ENCODE measurements at places on chromosomes 2 and 18.

DNA sequence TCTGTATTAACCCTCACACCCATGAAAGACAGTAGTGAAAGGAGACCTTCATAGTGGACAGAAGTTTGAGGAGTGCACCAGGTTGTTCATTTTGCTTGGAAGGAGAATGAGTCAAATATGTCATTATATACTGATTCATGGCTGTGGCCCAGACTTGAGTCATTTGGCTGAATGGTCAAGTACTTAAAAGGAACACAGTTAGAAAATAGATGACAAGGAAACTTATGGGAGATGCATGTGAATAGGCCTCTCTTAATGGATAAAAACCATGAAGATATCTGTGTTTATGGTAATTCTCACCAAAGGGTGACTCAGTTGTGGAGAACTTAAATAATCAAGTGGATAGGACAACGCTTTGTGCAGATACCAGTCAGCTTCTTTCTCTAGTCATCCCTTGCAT, 524.7 kb upstream of the CNTNAP5 start:
- DNase-seq, result no peak

GRCh38 chr2:128347171-128347558, 28.5 kb upstream of the HS6ST1 start:
- DNase-seq, result no peak

- DNase-seq, result no peak
Measured at GRCh38 chr18:31828613-31829012, 67.9 kb upstream of the SLC25A52 start.

DNA sequence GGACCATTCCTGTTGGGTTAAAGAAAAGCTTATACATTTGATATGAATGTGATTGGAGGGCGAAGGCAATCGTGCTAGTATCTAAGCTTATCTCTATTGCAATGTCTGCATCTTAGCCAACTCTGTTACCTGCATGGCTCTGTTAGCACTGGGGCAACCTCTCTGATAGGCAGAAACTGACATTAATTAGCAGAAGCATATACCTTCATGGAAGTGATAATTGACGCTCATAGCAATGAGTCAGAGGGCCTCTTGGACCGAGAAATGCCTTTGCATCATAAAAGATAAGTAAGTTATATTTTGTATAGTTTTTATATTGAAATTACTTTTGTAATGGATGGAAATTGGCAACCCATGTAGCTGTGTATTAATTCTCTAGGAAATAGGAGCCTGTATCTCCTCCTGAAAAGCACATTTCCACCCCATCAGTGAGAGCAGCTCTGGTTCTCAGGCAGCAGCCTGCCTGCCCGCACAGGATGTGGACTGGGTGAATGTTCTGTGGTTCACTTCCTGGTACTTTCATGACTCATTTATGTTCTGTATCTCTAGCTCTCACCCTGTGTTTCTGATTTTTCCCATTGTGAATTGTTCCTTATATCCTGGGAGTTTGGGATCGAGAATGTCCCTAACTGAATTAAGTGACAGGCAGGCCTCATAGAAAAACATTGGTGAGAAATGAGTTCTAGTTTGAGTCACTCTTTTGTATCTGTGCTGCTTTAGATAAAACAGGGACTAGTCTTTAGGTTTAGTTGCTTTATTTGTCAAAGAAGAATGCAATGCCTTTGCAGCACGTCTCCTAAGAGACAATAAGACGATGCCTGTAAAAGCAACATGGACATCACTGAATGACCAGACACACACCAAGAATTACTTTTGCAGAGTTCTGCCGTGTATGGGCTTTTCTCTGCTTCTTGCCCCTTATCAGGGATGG, 344.9 kb downstream of the DCDC2C start:
- no peak for DNase-seq

DNA sequence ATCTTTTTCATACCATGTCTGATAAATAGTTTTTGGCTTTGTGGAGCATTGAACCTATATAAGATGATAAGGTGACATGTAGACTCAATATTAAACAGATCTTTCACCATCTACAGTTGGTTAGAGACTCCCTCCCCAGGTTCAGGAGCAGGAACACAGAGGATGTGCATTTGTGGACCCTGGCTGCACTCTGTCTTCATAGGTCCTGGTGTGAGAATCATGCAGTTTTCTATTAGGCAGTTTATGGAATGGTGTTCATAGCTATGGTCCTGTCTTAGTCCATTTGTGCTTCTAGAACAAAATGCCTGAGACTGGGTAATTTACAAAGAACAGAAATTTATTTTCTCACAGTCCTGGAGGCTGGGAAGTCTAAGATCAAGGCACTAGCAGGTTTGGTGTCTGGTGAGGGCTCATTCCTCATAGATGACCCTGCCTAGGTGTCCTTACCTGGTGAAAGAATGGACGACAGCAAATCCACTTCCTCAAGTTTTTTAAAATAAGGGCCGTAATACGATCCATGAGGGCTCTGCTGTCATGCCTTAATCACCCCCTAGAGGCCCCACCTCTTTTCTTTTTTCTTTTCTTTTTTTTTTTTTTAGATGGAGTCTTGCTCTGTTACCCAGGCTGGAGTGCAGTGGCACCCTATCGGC, 35.3 kb upstream of the FAM98A start:
- DNase-seq, result no peak

DNA sequence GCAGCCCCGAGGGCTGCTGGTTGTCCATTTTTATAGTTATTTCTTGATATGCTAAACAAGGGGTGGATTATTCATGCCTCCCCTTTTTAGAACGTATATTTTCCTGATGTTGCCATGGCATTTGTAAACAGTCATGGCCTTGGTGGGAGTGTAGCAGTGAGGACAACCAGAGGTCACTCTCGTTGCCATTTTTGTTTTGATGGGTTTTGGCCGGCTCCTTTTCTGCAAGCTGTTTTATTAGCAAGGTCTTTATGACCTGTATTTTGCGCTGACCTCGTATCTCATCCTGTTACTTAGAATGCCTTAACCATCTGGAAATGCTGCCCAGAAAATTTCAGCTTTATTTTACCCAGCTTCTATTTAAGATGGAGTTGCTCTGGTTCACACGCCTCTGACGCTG, 825.8 kb upstream of the CDH2 start:
- DNase-seq, result no peak

DNA sequence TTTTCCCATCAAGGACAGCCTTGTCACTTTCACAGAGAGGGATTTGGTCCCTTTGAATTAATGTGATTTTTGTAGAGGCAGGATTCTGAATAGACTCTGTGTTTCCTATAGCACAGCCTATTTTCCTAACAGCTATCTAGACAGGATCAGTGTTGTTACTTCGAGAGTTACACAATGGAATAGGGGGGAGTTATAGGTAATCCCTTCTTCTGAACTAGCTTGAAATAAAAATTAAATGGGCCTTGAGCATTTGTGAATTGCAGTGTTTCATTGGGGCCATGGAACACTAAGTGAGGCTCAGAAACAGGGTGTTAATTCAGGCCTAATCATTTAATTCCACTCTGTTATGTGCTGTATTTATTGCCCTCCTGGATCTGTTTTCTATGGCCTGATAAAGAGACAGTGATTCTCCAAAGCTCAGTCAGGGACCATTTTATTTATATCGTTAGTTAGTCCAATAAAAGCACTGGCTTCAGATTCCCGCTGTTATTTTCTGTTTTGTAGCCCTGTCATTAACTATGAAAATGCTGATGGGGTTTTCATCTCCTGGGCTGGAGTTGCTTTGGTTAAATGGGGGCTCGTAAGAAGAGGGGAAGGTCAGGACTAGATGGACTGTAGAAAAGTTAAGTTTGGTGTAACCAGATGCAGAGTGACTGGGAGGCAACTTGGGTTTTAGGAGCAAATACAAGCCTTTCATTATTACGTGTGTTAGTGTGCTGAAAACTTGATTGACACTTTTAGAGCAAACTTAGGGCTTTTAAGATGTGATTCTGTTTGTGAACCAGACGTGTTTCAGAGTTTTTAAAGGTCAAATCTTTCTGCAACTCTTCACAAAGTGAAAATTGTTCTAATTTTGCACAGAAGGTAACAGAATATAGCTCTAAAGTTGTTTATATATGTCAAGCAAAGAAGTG, 461.0 kb upstream of the HNRNPA3 start:
- no peak for DNase-seq

DNA sequence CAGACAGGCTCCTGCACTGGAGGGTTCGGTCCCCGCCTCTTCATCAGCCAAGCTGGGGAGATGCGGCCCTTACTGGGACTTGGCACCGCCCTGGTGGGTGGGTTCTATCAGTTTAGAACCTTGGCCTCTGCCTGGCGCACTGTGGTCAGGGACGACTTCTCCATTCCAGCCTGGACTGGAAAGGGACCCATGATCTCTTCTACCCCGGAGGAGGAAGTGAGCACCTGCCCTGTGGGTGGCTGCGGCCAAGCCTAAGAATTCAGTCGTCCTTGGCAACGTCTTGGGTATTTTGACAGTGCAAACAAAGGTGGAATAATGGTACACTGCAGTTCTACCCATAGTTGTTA, 106.9 kb upstream of the CD302 start:
- DNase-seq, result no peak

GRCh38 chr2:19700861-19701585, 200.8 kb downstream of the TTC32 start:
- DNase-seq, result no peak

- no peak for DNase-seq
Measured at GRCh38 chr2:29821591-29821990, 99.8 kb downstream of the ALK start.

- no peak for DNase-seq
Measured at GRCh38 chr18:12376034-12376753, 833 bp downstream of the AFG3L2 start.

- no peak for DNase-seq
Measured at GRCh38 chr2:234394450-234394849, 102.4 kb downstream of the ARL4C start.

- DNase-seq, result no peak
Measured at GRCh38 chr2:217790681-217791392, 212.0 kb downstream of the TNS1 start.

DNA sequence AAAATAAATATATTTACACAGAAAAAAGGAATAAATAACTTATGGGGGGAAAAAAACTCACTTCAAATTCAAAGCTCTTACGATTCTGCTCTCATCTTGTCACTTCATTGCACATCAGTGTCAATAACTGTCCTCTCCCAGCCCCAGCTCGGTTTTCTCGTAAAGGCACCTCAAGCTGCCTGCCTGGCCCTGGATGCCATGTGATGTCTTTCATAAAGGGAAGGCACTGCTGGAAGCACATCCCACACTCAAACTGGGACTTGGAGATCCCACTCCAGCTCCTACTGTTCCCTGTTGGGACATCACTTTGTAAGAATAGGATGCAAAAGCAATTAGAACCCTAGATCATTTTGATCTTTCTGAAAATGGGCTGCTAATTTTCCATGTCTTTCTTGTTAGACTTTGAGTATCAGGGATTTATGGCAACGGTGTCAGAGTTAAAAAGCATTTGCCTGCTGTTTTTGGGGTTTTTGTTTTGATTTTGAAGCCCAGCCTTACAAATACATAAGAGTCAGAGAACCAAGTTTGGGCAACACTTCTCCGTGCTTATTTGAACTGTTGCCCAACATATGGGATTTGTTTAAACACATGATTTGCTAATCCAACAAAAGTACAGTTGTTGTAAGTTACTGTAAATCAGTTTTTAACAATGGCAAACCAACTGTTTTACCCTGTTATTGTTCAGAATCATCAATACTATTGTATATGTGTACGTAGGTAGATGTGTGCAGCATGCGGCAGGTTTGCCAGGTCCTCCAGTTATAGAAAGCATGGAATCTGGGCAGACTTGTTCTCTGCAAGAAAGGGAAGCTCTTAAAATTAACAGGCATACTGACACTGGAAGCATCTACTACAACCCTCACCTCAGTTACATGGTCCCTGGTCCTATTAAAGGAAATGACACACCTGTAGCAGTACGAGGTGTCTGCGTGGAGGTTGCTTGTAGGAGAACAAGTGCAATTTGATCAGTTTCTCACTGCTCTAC, 20.6 kb downstream of the SERTAD2 start:
- DNase-seq, result no peak

DNA sequence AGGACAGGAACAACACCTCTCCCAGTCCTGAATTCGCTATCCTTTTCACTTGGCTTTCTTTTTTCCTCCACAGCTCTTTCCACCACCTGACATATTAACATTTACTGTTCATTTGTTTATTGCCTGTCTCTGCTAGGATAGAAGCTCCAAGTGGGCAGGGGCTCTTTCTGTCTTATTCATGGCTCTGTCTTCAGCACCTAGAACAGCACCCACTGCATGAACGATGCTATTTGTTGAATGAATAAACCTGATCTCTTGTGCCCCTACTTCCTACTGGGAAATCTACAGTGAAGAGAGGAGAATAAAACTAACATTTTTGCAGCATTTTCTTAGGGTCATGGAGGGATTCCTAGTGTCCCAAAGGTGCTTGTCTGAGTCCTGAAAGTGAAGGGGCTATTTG, 24.4 kb upstream of the GAREM2 start:
- no peak for DNase-seq

Data from stimulated activated naive CD4-positive, alpha-beta T cell (primary cell).